ELF-1 (cell line): ENCODE measurements at places on chromosomes 16 and 17.

GRCh38 chr16:16162591-16162990 is 60.7 kb downstream of the ABCC6 start:
- DNase-seq = no peak

DNA sequence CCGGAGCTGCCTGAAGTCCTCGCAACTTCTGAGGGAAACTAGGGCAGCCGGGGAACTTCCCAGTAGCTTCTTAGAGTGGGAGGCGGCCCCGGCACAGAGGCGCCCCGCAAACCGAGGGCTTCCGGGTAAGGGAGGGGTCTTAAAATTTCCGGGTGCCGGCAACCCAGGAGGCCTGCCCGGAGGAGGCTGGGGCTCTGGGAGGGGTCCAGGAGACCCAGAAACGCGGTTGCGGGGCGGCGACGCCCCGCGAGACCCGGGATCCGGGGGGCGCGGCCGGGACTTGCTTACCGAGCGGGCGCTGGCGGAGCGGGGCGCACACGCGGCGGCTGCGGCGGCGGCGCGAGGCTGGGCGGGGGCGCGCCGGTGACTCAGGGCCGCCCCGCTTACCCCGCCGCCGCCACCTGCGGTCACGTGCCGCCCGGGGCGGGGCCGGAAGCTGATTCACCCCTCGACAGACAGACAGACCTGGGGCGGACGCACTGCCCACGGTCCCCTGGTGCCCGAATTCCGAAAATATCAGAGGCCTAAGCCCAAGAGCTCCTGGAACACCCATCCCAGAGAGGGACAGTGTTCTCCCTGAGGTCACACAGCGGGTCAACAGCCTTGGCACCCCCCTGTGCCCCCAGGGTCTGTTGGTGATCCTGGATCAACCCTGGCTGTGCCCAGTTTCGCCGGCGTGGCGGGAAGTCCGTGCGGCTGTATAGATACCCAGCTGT is at the start of gene FAM83G:
Gene FAM83G, minus strand, starts transcription at position 344 of the 716 bp plus-strand sequence. CDS start 723 bp downstream, outside the sequence.
- peak; percentile 66 for DNase-seq

DNA sequence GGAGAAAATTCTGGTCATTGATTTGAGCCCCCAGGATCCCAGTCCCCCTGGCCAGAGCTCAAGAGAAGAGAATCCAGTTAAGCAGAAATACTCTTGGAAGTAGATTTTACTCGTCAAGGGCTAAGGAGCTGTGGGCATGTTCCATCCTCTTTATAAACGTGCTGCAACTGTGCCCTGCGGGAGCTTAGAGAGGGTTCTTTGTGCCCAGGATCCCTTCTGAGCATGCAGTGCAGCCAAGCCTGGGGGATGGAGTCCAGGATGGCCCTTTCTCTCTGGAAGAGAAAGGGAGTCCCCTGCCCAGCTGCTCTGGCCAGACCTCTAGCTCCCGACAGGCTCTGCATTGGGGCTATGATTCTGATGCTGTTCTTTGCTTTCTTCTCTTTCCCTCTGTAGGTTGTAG is 9.5 kb upstream of the LGALS9 start:
- no peak for DNase-seq

GRCh38 chr17:8542599-8543502 is 87.7 kb downstream of the MYH10 start:
- DNase-seq = no peak

DNA sequence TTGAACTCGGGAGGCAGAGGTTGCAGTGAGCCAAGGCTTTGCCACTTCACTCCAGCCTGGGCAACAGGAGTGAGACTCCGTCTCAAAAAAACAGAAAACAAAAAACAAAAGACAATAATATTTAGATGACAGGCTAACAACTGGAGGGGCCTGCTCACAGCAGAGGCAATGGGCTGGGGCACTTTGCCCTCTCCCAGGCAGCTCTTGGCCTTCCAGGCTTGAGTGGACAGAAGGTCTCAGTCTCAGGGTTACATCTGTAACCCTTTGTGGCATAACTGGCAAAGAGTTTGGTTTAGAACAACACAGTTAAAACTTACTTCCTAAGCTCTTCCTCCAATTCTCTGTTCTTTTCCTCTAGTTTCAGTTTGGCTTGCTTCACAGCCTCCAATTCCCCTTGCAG is 114.9 kb downstream of the SPAG9 start:
- no peak for DNase-seq

DNA sequence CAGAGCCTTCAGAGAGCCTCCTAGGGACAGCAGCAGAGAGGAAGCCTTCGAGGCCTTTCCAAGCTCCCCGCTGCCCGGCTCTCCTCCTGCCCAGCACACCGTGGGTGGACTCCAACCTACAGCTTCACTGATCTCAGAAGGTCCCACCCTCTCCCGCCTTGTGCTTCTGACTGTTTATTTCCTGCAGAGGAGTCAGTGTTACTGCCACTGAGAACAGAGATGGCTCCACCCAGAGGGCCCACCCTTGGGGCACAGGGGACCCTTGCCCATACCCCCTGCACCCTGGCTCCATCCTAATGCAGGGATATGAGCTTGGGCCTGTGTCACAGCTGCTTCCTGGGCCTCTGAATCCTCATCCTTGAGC is 52.8 kb upstream of the TOB1 start:
- DNase-seq = no peak
